ENCODE measurements at places on chromosomes 1 and 21.

- DNase-seq = no peak
Measured at GRCh38 chr1:115363171-115363570, 25.1 kb upstream of the NGF start.

GRCh38 chr1:5312293-5312674 lies 657.9 kb downstream of the AJAP1 start:
- DNase-seq = no peak

- no peak for DNase-seq
Measured at GRCh38 chr1:20903437-20903836, 116.3 kb upstream of the HP1BP3 start.

- DNase-seq = no peak
Measured at GRCh38 chr21:45898781-45899180, 82.8 kb upstream of the COL6A1 start.

GRCh38 chr1:183673605-183674323 lies 20.6 kb upstream of the APOBEC4 start:
- DNase-seq = no peak

DNA sequence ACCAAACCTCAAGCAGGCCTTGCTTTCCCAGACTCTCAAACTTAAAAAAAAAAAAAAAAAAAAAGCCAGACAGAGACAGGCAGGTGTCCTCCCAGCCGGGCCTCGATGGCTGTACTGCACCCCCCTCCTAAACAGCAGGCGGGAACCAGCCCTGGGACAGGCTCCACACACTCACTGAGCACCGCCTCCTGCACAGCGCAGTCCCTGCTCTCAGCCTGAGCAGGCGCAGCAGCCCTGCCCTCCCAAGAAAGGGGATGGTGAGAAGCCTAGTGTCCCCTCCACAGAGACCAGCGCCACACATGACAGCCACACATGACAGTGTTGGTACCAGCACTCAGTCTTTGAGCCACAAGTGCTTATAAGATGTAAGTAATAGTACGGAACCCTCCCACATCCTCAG lies 11.9 kb downstream of the MX2 start:
- no peak for DNase-seq

GRCh38 chr1:94723894-94724293 lies 96.3 kb upstream of the SLC44A3 start:
- DNase-seq = no peak

DNA sequence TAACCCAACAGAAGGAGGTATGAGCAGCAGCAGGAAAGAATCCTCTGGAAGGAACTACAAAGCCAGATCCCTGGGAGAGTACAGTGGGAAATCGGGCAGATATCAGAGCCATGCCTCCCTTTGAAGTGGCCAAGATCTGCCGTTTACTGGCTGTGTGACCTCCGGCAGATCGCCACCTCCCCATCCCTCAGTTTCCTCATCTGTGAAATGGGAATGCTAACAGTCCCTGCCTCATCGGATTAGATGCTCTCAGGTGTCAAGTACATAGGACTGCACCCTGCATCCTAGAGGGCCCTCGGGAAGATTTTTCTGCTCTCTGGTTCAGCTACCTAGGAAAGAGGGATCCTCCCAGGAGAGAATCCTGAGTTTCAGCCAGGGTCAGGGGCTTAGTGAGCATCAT lies 60.6 kb upstream of the EFHD2 start:
- DNase-seq = no peak
